CMK (cell line): ENCODE measurements at places on chromosomes 7 and 10.

DNA sequence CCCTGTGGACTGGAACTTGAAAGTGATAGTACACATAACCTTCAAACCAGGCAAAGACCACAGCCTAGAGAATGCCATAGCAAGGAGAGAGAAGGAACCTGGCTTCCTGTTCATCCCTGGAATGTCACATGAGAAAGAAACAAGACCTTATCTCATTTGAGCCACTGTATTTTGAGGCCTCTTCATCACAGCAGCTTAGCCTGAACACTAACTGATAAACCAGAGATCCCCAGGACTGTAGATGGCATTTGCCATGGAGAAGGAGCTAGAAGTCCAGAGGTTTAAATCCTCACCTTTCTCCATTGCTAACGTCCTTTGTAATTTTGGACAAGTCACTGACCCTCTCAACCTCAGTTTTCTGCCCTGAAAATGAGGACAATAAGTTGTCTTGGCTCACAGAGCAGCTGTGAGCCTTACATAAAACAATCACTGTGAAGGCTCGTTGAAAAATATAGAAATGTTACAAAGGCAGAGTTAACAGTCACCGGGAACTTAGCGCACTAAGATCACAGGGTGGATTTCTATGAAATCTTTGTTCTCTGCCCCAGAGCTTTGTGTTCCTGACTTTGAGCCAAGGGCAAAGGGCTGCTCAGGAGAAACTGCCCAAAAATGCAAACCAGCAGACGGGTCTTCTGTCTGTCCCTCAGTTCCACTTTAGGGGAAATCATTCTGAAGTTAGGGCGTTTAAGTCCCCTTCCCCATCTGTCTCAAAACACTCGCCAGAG lies 197.0 kb downstream of the USP6NL start:
- DNase-seq = no peak

GRCh38 chr7:17227766-17228490 lies 70.5 kb upstream of the AHR start:
- no peak for DNase-seq

- no peak for DNase-seq
Measured at GRCh38 chr10:74255888-74256357, 104.9 kb downstream of the ADK start.

GRCh38 chr10:86734207-86734988 lies 22.0 kb upstream of the BMPR1A start:
- DNase-seq = no peak

- no peak for DNase-seq
Measured at GRCh38 chr10:22564060-22564459, 150.3 kb downstream of the PIP4K2A start.

GRCh38 chr7:35801392-35802101 lies 690 bp downstream of the SEPTIN7 start:
- peak; percentile 31 for DNase-seq

- DNase-seq = no peak
Measured at GRCh38 chr7:14888962-14889361, 13.6 kb downstream of the DGKB start.

- no peak for DNase-seq
Measured at GRCh38 chr7:155402941-155403340, 55.0 kb upstream of the EN2 start.

DNA sequence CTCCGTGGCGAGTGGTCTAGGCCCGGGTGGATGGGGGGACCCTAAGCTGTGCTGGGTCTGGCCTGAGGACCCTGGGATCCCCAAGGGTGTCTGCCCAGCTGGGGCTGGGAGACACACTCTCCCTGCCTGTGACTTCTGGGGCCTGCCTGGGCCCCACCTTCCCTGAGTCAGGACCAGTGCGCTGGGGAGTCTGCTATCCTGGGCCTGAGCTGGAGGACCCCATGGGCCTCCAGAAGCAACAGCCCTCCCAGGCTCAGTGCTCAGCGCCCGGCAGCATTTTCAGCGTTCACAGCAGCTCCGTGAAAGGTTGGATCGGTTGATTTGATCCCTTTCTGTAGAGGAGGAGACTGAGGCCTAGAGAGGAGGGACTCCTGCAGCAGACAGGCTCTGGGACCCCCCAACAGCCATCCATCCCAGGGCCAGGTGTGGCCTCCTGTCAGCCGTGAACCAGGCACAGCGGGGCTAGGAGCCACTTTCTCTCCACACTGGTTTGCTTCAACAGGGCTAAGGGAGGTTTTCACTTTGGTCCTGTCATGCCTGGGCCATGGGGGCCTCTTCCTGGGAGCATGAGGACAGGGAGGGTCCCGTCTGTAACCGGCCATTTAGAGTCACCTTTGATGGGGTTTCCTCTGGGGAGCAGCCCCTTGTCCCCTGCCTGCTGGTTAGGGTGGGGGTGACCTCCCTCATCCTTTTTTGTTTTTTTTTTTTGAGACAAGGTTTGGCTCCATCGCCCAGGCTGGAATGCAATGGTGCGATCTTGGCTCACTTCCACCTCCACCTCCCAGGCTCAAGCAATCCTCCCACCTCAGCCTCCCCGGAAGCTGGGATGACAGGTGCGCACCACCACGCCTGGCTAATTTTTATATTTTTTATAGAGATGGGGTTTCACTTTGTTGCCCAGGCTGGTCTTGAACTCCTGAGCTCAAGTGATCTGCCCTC lies 12.4 kb downstream of the FOXL3 start:
- DNase-seq = no peak

DNA sequence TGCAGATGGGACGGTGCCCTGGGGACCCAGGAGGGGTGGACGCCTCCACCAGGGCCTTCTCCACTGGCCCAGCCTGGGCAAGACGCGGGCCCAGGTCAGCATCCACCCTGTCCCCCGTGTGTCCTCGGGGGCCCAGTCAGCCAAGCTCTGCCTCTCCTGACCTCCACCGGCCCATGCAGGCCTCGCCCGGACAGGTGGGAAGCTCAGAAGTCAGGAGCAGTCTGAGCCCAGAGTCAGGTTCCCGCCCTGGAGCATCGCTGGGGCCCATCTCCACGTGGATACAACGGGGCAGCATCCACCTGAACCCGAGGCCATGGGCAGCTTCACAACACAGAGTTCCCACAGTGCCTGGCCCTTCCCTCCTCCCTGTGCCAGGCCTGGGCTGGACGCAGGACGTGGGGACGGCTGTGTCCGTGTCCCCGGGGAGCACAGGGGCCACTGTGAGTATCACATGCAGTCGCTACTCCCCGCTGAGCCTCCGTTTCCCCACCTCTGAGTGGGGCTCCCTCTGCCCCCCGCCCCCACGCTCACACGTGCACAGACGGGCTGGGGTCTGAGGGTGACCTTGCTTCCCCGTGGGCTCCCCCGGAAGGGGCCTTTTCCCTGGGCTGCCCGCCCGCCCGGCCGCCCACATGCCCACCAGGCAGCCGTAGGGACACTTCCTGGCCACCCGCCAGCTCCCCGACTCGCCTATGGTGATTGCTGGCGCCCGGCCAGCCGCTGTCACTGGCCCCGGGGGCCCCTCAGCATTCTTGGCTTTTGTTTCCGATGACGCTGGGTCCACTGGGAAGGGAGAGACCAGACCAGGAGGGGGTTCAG lies 64.3 kb downstream of the PDGFA start:
- DNase-seq = no peak

DNA sequence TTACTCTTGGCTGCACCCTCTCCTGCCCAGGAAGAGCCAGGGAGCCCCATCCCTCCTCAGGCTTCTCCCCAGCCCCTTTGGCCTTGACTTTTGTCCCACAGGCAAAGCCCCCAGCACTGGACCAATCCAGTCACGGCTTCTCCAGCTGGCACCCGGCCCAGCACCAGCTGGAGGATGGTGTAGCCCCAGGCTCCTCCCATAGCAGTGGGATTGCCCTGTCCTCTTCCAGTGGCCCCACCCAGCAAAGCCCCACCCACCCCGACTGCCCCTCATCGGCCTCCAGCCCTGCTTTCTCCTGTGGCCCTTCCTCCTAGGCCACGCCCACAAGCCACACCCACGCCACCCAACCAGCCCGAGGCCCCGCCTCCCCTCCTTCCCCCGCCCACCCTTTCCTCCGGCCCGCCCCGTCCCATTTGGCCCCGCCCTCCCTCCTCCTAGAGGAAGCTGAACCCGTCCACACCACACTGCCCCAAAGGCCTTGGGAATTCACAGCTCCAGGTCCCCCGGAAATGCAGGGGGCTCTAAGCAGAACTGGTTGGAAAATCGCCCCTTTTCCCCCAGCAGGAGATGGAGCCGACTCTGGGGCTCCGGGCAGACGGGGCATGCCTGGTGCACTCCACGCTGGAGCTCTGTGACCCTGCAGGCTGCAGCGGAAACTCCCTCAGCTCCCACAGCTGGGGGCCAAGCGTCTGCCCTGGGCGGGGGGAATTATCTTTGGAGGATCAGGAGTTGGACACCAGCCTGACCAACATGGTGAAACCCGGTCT lies 25.2 kb downstream of the GET4 start:
- peak; percentile 74 for DNase-seq

DNA sequence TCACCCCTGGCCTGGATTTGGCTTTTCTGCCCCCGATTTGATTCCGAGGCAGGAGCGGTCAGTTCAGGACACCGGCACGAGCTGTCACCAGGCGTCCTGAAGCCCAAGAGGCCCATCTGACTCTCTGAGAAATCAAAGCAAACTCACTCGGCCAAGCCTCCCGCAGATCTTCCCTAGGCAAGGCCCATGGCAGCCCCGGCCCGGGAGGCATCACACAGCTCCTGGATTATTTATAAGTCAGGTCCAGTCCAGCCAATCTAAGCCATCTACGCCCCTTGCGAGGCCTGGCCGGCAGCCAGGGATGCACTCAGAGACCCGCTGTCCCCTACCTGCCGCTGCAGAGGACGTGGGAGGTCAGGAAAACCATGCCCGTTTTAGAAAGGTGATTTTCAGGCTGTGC lies 87.3 kb upstream of the DIP2C start:
- no peak for DNase-seq

- no peak for DNase-seq
Measured at GRCh38 chr7:24328050-24328449, 44.1 kb downstream of the NPY start.

GRCh38 chr7:65798111-65799075 lies 74.5 kb upstream of the VKORC1L1 start:
- DNase-seq = no peak

DNA sequence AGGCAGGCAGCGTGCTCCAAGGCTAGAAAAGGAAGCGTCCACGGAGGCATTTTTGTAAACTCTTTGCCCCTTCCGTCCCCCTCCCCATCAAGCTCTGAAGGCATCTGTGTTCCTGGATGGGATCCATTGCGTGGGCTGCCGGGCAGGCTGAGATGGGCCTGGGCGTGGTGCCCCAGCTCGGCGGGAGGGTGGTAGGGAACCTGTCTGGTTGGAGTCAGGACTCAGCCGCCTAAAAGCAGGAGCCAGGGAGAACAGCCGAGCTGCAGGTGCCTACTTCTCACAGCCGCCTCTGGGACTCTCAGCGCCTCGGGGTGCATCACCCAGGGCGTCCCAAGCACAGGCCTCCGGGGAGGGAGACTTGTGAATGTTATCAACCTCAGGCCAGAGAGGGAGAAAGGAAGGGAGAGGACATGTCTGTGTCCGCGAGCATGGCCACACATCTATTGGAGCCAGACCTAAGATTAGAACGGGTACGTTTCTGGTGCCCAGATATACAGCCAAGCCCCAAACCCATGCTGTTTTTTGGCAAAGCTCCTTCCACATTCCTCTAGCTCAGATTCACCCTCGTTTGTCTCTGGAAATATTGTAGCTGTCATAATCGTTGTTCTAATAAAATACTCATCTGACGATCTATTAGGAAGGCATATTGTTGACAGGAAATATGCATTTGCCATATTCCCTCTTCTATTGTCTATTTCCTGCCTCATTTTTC lies 48.6 kb upstream of the CTBP2 start:
- no peak for DNase-seq

DNA sequence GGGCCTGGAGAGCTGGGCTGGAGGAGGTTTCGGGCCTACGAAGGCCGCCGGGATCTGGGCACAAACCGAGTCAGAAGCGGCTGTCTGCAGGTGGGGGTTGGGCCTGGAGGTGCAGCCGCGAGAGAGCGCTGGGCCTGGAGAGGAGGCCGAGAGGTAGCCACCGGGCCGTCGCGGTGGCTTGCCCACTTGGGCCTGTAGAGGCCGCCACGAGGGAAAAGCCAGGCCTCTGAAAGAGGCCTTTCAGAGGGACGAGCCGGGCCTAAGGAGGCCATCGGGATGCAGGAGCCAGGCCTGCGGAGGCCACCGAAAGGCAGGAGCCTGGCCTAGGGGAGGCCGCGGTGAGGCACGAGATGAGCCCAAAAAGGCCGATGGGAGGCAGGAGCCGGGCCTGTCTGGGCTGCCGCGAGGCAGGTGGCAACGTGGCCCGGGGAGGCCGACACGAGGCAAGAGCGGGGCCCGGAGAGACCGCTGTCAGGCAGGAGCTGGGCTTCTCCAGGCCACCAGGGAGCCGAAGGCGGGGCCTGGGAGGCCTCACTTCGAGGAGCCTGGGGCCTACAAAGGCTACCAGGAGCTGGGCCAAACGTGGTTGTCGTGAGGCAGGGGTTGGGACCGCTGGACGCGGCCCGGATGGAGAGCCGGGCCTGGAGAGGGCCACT lies 25.6 kb downstream of the MDH2 start:
- DNase-seq = no peak
